ENCODE measurements at places on chromosomes 2 and 18.

GRCh38 chr2:111030945-111031344 is 89.8 kb upstream of the BCL2L11 start:
- DNase-seq, result no peak

DNA sequence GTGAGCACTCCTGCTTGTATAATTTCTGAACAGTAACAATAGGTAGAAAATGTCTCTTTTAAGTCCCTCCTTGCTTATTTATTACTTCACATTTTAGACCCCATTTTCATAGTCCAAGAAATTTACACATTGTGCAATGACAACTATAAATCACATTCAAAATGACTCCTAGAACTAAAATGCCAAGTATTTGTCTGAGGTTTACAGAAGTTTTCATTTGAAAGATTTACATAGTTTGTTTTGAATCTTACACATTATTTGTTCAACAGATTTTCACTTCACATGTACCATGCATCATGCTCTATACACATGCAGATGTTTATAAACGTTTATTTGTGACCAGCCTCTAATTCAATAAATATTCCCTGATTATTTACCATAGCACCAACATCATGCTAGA is 15.7 kb upstream of the TRIB2 start:
- DNase-seq, result no peak

DNA sequence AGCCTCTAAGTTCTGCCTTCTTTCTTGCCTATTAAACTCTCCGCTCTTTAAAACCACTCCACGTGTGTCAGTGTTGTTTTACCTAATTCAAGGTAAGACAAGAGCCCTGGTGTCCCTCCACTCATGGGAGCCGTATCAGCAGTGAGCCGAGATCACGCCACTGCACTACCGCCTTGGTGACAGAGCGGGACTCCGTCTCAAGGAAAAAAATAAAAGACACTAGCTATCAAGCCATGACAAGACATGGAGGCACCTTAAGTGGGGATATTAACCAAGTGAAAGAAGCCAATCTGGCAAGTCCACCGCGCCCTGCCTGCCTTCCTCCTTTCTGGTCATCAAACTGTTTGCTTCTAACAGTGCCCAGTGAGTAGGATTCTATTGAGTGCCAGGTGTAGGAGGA is 40.2 kb upstream of the LBH start:
- no peak for DNase-seq

DNA sequence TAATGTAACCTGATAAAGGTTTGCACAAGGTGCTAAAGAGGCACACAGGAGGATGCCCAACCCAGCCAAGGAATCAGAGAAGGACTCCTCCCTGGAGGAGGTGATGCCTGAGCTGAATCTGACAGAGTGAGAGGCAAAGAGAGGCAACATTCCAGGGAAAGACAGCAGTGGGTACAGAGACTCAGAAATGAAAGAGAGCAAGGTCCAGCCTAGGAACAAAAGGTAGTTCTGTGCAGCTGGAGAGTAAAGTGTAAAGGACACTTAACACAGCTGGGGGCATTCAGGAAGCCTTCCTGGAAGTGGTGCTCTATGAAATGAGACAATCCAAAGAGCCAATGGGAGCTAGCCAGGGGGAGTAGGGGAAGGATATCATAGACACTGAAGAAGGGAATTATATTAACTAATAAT is 181.0 kb upstream of the GLI2 start:
- DNase-seq, result no peak

DNA sequence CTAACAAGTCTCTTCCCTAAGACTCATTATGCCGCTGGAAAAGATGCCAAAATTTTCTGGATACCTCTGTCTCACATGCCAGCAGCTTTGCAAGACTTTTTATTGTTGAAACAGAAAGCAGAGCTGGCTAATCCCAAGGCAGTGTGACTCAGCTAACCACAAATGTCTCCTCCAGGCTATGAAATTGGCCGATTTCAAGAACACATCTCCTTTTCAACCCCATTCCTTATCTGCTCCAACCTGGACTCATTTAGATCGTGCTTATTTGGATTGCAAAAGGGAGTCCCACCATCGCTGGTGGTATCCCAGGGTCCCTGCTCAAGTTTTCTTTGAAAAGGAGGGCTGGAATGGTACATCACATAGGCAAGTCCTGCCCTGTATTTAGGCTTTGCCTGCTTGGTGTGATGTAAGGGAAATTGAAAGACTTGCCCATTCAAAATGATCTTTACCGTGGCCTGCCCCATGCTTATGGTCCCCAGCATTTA is 26.3 kb downstream of the DHRS9 start:
- no peak for DNase-seq

DNA sequence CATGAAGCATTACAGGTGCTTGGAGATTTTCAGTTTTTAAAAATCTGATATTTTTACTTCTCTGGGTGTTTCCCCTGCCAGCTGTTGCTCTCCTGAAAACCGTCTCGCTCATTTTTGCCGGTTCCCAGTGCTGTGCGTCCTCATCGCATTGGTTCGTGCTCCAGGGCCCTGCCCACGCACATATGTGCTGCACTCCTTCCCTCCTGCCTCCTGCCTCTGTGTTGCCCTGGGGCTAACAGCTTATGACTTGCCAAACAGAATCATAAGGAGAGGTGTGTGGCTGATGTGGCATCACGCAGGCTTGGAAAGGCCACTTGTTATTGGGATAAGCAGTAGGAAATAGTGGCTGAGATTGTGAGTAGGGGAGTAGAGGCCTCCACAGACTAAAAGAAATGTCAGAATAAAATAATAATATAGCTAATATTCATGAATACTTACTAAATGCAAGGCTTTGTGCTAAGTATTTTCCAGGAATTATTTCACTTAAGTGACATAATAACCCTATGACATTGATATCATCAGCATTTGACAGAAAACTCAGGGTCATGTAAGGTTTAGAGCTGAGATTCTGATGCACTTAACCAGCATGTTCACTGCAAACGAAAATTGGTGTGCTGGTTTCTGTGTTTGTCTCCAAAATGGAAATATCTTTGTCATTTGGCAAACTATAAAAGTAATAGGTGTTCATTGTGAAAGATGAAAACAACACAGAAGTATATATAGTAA is 53.5 kb downstream of the SLC4A1AP start:
- DNase-seq, result no peak

DNA sequence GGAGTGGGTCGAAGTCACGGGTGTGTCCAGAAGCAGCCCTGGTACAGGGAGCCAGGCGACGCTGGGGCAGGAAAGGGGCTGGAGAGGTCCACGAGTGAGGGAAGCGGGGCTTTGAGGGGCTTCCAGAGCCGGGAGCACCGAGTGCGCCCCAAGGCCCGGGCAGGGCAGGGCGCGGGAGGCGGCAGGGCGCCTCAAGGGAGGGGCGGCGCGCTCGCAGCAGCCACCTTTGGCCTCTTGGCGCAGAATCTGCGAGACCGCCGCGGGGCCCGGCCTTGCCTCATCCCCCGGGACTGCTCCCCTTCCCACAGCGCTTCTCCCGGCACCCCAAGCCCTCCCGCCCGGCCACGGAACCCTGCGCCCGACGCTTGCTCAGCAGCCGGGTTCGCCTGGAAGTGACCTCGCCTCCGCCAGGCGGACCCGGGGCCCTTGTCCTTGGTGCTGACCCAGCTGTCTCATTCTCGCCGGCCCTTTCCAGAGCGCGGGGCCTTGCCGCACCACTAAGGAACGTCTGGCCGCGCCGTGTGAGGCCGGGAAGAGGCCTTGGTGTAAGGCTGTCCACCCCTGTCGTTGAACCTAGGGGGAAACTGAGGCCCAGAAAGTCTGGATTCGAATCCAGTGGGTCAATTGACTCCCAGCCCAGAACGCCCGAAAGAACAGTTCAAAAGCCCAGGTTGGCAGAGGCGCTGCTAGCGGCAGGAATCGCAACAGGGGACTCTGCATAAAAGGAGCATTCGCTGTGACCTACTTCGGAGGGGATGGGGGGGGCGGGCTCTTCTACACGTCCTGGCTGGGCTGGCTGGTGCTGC is 584 bp upstream of the DNER start:
- peak; percentile 69 for DNase-seq

DNA sequence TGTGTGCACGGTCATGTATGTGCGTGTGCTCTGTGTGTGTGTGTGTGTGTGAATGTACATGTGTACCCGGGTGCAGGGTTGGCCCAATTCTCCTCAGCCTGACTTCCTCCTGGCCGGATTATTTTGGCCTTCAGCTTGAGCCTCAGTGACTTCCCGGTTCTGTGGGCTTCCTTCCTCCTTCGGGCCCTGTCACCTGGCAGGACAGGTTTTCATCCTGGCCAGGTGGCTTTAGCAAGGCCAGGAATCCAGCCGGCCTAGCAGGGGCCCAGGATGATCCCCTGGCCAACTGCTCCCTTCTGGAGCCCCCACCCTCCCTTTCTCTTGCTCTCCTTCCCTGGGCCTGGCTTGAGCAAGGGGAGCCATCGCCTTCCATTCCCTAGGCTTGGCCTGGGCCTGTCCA is 140.5 kb downstream of the INHBB start:
- DNase-seq, result no peak

GRCh38 chr18:11956371-11957308 is 24.7 kb upstream of the IMPA2 start:
- no peak for DNase-seq

DNA sequence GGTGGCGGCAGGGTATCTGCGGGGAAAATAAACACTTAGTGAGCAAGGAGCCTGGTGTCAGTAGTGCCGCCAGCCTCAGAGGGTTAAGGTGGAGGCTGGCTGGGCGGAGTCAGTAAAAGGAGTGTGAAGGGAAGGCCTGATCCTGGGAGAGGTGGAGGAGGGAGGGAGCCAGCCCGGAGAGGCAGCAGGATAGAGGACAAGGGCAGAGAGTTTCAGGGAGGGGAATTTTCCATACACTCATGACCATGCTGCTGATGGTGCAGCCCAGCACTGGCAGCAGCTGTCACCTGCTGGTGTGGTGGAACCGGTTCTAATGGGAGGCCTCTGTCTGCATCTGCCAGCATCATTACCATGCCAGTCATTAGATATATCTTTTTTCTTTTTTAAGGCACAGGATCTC is 2.0 kb upstream of the TEX44 start:
- no peak for DNase-seq

DNA sequence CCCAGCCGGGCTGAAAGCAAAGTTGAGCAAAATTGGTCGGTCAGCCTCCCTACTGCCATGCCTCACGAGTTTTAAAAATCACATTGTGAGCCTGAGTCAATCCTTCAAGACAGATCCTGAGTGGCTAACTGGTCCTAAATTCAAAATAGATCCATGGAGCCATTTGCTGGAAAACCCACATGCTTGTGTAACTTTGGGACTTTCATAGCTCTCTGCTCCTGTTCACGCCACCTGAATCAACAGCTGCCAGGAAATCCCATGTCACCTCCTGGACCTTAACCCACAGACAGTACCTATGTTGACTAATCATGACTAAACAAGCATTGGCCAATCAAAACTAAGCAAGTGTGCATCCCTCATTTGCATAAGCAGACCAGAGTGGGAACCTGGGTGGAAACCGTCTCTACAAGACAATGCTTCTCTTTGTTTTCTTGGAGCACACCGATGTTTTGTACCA is 42.8 kb upstream of the LDLRAD4 start:
- DNase-seq, result no peak

- no peak for DNase-seq
Observed at GRCh38 chr2:69576880-69577279, 66.7 kb downstream of the AAK1 start.

- no peak for DNase-seq
Observed at GRCh38 chr2:71306762-71307161, 24.8 kb upstream of the ZNF638 start.

Measured in GM13977 (cell line).